Activated CD8-positive, alpha-beta memory T cell treated with anti-CD3 and anti-CD28 coated beads for 1 hour (primary cell): ENCODE measurements at places on chromosomes 6 and 20.

GRCh38 chr20:62815066-62815991 lies 1.5 kb upstream of the COL9A3 start:
- no peak for DNase-seq

- no peak for DNase-seq
Observed at GRCh38 chr6:158293122-158293521, 19.1 kb upstream of the TULP4 start.

DNA sequence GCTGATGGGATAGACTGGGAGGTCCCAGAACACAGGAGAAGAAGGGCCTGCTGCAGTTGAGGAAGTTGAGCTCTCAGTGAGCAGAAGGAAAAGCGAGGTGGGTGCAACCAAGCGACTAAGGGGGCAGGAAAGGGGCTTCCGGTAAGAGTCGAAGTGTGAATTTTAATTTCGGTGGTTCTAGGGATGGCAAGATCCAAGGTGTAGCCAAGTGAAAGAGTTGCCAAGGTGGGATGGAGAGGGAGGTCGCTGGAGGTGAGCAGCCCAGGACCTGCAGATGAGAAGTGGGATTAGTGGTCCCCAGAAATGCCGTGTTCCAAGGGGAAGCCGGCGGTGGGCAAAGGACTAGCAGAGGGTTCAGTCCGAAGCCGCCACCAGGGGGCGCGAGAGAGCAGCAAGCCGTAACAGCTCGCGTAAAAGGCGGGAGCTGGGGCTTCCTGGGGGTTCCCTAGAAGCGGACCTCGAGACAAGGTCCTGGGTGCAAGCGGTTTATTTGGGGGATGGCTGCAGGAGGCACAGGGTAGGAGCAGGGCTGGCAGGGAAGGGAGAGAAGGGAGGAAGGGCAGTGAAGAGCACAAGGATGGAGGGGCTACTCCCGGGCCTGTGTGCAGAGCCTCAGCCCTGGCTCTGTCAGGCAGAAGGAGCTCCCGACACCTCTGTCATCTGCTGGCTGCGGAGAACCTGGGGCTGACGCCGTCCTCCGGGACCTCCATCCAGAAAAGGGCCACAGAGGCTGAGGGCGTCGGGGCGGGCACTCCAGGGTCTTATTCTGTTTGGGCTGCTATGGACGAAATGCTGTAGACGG lies 103.6 kb downstream of the PAX1 start:
- DNase-seq: no peak

DNA sequence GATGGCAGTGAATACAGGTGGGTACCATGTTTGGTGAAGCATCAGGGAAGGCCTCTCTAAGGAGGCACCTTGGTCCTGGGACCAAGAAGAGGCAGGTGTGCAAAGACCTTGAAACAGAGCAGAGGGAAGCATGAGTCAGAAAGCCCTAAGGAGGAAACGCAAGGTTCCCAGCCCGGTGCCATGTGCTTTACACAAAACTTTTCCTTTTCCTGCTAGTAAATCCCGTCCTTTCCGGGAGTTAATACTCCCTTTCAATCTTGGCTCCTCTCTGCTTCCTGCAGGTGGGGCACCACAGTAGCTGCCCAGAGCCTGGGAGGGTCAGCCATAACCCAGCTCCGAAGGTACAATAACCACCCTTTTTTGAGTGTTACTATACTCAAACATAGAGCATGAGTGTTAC lies 19.4 kb upstream of the SLC23A2 start:
- DNase-seq: no peak

DNA sequence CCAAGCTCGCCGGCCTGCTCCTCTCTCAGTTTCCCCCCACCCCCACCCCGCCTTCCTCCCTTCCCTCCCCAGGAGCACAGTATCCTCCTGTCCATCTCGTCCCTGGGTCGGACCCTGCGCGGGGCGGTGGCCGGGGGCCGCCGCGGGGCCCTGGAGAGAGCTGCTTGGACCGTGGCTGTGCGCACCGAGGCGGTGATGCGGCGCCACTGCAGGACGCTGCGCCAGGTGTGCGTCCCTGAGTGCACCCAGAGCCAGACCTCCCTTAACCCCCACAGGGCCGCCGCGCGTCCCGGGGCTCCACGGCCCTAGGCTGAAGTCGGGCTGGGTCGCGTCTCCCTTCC lies 2.2 kb downstream of the C20orf204 start:
- no peak for DNase-seq

DNA sequence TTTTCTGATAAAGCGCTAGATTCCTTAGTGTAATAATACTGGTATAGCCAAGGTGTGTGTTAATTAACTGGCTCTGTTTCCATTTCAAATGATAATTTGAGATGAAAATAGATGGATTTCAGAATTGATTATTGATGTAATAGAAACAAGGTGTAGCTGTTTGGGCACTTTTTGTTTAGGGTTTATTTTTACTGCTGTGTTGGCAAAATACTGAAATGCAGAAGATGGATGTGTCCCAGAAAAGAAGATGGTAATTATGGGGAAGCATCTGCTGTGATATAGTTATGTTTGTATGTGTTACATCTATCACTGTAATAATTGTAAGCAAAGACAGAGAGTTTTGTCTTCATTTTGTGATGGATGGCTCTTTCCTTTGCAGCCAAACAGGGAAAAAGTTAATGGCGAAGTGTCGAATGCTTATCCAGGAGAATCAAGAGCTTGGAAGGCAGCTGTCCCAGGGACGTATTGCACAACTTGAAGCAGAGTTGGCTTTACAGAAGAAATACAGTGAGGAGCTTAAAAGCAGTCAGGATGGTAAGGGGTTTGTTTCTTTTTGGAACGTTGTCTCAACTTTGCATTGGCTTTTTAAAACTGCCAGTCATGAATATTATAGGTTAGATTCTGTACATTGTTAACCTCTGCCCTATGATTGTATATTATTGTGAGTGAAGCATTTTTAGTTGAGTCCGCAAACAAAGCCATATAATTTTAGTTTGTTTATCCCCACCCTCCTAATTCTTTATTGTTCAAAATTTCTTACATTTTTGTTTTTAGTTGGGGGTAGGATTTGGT lies 8.6 kb upstream of the ACAT2 start:
- DNase-seq: no peak

DNA sequence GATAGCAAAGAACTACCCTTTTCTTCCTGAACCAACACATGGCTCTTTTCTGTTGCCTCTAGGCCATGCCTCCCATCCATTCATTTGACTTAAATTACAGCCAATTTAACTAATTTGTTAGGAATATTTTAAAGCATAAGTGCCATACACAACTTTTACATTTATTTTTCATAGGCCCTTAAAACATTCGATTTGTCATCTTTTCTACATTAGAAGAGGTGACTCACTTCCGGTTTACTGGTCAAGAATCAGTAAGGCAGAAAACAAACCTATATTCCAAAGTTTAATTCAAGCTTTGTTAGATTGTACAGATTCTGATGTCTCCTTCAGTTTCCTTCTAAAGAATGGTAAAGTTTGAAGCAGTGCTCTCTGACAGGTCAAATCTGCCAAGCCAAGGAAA lies 344.3 kb downstream of the SAMD5 start:
- no peak for DNase-seq

GRCh38 chr20:35166242-35166830 lies 5.5 kb upstream of the PROCR start:
- DNase-seq: no peak

DNA sequence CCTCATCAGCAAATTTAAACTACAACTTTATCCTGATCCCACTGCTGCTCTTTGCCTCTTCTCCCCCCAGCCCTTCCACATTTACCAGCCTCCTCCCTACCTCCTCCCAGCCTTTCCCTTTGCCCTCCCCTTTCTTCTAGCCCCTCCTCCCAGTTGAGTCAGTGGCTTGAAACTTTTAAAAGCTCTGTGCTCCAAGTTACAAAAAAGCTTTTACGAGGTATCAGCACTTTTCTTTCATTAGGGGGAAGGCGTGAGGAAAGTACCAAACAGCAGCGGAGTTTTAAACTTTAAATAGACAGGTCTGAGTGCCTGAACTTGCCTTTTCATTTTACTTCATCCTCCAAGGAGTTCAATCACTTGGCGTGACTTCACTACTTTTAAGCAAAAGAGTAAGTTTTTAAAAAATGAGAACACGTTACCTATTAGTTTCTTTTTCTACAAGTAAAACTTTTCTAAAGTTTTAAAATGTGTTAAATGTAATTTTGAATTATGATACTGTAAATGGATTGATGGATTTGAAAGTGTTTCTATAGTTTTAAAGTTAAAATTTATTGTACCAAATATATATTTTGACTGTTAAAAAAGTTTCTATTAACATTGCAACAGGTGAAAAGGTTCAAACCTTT lies at the start of gene GJA1:
GJA1 (plus strand) TSS at position 203 of the 626 bp plus-strand sequence. CDS start 11,202 bp downstream, outside the sequence.
- no peak for DNase-seq

GRCh38 chr6:305371-306206 lies 13.3 kb downstream of the DUSP22 start:
- no peak for DNase-seq

DNA sequence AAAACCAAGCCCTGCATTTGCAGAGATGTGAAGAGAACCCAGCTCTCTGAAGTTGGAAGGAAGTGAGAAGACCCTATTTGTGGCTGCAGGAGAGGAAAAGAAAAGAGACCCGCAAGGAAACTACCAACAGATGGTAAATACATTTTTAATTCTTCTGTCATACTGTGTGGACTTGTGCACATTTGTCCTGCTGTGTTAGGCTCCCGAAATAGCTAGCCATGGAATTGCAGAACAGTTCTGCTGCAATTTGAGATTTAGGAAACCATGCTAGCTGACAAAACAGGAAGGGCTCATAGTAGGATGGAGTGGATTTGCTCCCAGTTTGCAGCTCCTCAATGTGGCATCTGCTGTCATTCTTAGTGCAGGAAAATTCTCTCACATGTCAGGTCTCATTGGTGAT lies 12.1 kb upstream of the ATXN1 start:
- DNase-seq: no peak

- DNase-seq: no peak
Observed at GRCh38 chr6:33926451-33926850, 122.6 kb upstream of the MLN start.

DNA sequence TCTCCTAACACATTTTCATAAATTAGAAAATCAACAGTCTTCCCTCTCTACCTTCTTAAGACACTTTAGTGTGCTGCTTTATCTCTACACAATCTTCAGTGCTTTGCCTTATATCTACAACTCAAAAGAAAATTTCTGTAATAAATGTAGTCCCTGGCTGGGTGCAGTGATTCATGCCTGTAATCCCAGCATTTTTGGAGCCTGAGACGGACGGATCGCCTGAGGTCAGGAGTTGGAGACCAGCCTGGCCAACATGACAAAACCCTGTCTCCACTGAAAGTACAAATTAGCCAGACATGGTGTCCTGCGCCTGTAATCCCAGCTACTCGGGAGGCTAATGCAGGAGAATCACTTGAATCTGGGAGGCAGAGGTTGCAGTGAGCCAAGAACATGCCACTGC lies 9.7 kb upstream of the EDN1 start:
- DNase-seq: no peak

DNA sequence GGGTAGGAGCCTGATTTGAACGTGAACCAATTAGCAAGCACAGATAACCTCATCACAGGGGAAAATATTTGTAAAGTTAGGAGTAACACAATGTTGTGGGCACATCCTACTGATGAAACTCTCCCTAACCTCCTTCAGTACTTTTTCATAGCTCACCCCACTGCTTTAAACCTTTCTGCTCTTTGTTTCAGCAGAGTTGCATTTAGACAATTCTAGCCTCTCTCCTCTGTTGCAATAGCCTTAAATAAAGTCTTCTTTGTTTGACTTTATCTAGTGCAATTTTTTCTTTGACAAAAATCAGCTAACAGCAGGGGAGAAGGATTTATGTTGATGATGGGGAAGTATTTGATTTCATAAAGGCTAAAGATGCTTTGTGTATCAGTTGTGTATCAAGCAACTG lies 14.1 kb downstream of the C6orf141 start:
- DNase-seq: no peak

DNA sequence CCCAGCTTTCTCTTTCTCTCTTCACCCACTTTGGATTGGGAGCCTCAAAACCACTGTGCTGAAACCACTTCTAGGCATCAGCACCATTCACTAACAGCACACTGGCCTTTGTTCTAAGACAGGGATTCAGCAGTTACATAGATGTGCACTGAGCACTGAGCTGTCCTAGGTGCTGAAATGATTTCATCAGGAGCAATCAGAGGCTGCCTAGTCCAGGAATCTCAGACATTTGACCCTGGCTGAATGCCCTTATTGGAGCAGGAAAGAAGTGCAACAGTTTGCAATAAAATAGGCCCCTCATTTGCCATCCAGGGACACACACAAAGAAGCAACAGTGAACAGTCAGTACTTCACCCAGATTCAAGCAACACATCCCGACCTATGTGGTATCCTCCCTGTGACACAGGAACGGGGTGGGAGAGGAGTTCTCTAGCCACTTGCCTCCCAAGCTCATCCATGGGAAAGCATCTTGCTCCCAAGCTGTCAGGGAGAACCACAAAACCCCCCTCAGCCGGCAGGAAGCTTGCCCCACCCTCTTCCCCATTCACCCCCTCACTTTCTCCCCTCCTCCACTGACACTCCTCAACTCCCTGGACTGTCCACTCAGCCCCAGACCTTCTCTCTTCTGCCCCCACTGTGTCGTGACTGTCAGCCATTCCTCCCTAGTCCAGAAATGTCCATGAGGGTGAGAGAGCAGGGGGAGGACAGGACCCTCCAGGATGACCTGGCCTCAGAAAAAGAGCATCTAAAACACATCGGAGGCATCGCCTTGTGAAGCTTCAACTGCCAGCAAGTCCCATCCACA lies 304.4 kb downstream of the PREX1 start:
- no peak for DNase-seq

- no peak for DNase-seq
Observed at GRCh38 chr20:41717483-41717882, 99.3 kb upstream of the CHD6 start.

DNA sequence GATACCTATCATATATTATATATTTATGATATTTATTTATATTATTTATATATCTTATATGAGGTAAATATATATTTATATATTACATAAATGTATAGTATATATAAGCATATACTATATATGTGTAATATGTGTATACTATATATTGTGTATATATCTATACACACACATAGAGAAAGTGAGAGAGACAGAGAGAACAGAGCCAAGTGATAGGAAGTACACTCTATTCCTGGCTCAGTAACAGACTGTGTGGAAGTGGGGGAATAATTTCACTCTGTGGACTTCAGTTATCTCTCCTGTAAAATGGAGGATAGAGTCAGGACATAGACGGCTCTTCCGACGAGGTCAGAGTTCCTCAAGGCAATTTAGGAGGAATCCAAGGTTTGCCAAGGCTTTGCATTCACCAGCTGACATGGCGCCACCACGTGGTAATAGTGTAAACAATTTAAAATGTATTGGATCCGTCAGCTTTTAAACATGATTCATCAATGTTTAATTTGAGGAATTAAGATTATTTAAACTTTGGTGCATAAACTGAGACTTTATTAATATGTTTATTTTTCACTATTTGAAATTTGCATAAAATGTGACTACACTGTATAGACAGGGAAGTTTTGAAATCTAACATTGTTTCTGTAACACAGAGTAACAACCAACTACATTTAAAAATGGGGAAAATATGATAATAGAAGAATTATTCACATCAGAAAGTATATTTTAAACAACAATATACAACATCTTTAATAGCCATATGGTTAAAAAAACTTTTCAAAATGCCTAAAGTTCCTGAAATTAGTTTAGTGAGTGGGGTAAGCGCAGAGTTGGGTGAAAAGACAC lies 75.4 kb upstream of the TMEM244 start:
- DNase-seq: peak; percentile 8

GRCh38 chr6:113287396-113287795 lies 569.7 kb upstream of the MARCKS start:
- DNase-seq: no peak
